ENCODE measurements at places on chromosomes 11 and 22.
A peak's percentile ranks its signal among the peaks of the same experiment; 100 is the strongest.

DNA sequence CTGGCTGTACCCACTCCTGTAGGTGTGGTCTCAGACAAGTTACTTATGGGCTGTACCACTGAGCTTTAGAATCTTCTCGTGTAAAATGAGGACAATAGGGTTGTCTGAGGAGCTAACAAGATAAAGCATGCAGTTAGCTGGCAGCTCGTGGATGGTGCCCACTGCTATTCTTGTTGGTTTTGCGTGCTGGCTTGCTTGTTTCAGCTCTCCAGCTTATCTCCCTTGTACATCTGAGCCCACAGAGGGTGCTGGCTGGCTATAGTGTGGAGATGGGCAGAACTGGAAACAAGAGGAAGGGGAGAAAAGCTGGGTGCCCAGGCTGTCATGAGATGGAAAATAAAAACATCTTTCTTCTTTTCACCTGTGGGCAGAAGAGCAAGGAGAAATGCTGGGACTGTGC is 46.5 kb upstream of the GALNT18 start:
- DNase-seq, result no peak

DNA sequence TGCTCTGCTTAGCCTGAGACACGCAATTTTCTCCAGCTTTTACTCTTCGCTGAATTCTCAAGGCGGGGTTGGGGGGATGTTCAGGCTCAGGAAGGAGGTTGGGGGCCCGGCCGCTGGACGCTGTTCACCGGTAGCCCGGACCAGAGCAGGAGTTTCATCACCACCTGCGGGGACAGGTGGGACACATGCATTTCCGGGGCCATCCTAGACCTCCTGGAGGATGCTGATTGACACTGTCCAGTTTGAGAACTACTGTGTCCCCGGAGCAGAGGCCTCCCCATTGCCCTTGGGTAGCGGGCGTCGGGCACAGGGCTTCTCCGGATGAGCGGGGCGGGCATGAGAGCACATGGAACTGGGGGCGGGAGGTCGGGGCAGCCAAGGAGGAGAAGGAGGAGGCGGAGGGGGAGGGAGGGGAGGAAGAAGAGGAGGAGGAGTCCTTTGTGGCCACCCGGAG is 144.0 kb upstream of the GRK3 start:
- DNase-seq, result no peak

- no peak for DNase-seq
These were observed 79.3 kb upstream of the CRTAM start for GRCh38 chr11:122758974-122759373.

DNA sequence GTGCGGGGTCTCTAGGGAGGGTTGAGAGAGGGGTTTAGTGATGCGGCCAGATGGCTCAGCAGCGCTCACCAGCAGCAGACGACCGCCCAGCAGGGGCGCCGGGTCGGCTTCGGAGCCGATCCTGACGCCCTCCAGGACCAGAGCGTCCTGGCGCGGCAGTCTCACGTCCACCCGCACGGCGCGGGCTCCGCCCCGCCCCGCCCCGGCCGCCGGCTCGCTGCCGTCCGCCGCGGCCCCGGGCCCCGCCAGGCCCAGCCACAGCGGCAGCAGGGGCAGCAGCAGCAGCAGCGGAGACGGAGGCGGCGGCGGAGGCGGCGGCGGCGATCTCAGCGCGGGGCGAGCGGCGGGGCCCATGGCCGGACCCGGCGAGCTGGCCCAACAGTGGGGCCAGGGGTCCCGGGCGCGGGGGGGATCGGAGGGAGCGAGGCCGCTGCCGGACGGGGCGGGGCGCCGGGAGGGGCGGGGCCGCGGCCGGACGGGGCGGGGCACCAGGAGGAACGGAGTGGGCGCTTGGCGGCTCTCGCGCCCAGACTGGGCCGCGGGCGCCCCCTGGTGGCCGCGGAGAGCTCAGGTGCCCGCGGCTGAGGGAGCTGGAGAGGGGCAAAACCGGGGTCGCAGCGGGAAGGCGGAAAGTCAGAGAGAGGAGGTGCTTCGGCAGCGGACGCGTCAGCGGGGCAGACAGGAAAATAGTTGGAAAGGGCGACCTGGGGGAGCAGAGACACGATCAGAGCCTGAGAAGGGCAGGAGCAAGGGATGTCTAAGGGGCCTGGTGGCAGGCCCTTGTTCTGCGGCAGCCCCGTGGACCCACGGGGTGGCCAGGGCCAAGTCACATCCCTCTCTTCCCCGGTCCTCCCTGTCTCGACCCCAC is at the start of gene RNF215:
Gene RNF215, minus strand, starts transcription at position 452 of the 868 bp plus-strand sequence. Its CDS starts 98 bp downstream, at position 354.
- peak; percentile 83 for DNase-seq

- DNase-seq, result no peak
These were observed 13.6 kb upstream of the CDC42EP1 start for GRCh38 chr22:37546437-37547250.

GRCh38 chr11:32962016-32962415 is 53.7 kb upstream of the DEPDC7 start:
- no peak for DNase-seq

GRCh38 chr22:29205594-29206371 is at the start of gene EMID1:
Gene EMID1 (plus strand): TSS chr22:29205896. CDS start chr22:29206039, 143 bp downstream.
- DNase-seq, result peak; percentile 19

DNA sequence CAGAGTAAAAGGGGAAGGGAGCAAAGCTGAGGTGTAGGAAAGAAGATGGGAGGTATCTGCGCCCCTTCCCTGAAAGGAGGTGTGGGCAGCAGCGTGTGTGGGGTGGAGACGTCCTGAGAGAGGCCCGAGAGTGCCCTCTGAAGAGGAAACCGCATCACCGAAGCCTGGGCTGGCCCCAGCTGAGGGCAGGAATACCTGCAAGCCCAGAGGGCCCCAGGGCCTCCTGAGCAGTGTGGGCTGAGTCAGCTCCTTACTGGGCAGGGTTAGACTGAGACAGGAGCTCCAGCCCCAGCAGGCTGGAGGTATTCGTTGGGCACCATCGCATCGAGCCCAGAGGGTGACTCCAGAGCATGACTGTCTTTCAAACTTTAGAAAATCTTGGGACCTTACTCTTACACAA is 534.0 kb upstream of the B3GAT1 start:
- DNase-seq, result no peak

DNA sequence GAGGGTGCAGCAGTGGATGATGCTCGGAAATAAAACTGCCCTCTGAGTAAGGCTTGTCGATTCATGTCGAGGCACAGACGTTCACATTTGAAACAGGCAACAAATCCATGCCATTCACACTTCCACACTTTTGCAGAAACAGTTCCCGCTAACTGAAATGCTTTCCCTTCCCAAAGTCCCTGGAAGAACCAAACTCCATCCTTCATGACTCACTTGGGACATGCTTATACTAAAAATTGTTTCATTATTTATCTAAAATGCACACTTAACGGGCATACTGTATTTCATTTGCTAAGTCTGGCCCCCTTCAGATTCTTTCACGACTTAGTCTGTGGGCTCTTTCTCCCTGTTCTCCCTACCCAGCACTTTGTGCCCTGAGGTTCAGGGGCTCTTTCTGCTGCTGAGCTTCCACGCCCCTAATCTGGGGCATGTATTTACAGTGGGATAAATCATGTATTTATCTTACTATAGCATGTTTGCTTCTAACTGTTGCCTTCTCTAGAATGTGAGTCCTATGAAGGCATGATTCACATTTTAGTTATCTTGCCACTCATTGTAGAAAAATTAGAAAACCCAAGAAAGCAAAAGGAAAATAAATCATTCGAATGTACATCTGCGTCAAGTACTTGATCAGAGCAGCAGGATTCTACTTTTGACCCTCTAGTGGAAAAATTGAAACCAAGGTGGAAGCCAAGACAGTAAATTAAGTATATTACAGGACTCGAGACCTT is 12.5 kb downstream of the SCGB1A1 start:
- no peak for DNase-seq

DNA sequence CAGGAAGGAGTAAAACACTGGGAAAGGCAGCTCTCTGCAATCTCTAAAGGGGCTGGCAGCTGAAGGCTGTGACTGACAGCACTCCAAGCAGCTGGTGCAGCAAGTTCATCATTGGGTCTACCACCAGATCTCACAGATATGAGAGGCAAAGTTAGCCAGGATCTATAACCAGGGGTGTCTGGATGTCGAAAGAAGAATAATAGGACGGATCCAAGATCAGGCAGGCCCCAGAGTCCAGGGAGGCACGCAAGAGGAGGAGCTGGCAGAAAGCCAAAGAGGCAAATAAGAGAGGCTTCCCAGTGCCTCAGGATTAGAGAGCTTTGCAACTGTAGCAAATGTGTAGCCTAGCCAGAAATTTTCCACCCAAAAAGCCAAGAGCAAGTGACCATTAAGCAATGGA is 77.1 kb downstream of the RBMXL2 start:
- DNase-seq, result no peak

- DNase-seq, result no peak
These were observed 906.3 kb downstream of the DLG2 start for GRCh38 chr11:84720706-84721402.

DNA sequence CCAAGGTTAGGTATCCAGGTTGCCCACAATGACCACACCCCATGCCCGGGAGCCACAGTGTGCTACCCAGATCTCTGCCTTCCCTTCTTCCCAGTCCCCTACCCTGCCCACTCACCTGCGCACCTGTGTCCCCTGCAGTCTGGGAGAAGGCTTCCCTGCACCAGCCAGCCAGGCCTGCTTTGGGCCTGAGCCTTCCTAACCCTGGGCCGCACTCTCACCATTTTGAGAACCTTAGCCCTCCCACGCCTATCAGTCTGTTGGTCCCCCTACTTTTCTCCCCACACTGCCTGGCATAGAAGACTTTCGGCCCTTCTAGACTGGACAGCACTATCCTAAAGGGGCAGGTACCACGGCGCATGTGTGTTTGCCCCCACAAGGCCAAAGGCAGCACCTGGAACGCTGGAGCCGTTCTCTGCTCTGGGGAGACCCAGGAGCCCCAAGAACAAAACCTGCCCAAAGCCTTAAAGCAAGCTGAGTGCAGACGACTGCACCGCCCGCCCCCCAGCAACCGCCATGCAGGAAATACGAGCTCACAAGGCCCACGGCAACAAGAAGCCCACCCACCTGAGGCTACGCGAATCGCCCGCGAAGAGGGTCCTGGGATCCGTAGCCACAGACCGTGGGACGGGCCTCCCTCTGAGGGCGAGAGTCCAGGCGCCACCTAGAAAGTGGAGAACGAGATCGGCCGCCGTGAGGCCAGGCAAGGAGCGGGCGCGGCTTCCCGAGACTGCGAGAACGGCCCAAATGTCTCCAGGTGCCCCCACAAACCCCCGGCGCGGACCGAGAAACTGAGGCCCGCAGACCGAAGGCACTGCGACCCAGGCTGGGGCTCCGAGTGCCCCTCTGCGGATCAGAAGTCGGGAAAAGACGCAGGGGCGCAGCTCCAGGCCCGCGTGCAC is 546 bp downstream of the GNB1L start:
- DNase-seq, result no peak

- DNase-seq, result peak; percentile 70
These were observed 5.0 kb upstream of the PICK1 start for GRCh38 chr22:38051900-38052862.

- DNase-seq, result no peak
These were observed 35.5 kb upstream of the ST14 start for GRCh38 chr11:130124096-130124495.

- no peak for DNase-seq
These were observed 10.9 kb downstream of the CD5 start for GRCh38 chr11:61113201-61113600.

GRCh38 chr11:23314162-23314561 is 453.9 kb upstream of the CCDC179 start:
- no peak for DNase-seq

DNA sequence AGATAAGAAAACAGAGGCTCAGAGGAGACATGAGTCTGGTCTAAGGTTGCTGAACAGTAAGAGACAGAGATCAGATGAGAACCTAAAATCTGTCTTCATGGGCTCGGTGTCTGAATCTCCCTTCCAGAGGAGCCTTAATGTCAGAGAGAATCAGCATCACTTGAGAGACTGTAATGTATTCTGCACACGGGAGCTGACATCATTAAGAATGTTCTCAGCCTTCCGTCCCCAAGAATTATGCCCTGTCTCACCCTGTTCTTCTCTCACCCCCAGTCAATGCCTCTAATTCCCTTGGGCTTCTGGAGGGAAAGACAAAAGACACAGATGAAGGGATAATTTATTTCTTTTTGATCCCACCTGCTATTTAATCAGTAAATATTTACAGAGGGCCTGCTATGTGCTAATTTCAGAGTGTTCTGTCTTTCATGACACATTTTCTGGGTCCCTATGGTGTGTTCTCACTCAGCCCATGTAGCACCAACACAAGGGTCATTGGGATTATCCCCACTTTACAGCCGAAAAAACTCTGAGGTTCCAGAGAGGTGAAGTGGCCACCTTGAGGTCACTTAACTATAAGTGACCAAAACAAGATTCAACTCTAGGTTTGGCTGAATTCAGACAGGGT is 61.8 kb downstream of the CD82 start:
- no peak for DNase-seq

DNA sequence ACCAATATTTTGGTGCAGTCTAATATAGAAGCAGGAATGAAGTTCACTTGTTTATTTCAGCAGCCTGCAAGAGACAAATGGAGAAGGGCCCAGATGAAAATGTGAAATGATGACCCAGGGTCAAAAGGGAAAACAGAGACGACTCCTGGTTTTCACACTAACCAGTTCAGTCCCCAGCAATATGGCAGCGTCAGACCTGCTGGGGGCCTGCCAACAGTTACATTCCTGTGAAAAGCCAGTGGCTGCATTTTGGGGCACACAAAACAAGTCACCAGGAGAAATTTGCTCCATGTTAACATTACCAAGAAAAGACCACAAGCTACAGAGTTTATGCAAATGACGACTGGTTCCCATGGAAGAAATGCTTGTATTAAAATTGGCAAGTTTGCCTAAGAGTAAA is 80.2 kb downstream of the CCDC34 start:
- DNase-seq, result no peak

GRCh38 chr11:86919557-86920210 is 35.5 kb downstream of the FZD4 start:
- DNase-seq, result no peak

- DNase-seq, result no peak
These were observed 38.5 kb downstream of the ST3GAL4 start for GRCh38 chr11:126394036-126394435.

DNA sequence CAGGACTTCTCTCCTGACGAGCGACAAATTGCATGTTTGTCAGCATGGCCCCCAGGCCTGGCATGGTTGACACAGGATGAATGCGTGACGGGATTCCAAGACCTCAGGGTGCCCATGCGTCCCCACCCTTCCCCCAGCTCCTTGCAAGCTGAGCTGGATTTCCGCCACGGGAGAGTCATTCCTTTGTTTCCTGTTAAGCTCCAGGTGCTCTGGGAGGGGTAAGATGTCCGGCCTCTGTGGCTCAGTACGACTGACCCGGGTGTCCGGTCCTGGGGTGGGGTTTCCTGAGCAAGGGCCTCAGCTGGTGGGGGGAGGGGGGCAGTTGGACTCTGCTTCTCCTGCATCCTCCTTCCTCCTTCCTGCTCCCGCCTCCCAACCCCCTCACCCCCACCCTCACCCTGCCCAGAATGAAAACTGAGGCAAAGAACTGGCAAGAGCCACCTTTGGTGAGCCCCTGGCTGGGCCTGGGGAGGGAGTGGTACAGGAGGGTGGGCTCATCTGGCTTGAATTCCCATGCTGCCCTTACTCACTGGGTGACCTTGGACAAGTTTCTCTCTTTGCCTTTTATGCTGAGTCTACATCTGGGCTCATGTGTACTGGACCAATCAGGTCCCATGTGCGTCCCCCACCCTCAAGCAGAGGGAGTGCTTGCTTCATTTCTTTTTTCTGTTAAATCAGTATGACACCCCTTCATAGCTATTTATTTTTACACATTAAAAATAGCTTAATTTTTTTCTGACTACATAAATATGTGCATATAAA is 2.5 kb downstream of the CDC42EP2 start:
- DNase-seq, result no peak

GRCh38 chr11:134331354-134332188 is at the start of gene GLB1L2:
Gene GLB1L2 (plus strand): TSS chr11:134331988. CDS start chr11:134332062, 74 bp downstream.
- peak; percentile 79 for DNase-seq
